ENCODE measurements at places on chromosomes 6 and 20.

- DNase-seq, result no peak
These were observed 42.0 kb downstream of the RNF217 start for GRCh38 chr6:125004198-125004597.

DNA sequence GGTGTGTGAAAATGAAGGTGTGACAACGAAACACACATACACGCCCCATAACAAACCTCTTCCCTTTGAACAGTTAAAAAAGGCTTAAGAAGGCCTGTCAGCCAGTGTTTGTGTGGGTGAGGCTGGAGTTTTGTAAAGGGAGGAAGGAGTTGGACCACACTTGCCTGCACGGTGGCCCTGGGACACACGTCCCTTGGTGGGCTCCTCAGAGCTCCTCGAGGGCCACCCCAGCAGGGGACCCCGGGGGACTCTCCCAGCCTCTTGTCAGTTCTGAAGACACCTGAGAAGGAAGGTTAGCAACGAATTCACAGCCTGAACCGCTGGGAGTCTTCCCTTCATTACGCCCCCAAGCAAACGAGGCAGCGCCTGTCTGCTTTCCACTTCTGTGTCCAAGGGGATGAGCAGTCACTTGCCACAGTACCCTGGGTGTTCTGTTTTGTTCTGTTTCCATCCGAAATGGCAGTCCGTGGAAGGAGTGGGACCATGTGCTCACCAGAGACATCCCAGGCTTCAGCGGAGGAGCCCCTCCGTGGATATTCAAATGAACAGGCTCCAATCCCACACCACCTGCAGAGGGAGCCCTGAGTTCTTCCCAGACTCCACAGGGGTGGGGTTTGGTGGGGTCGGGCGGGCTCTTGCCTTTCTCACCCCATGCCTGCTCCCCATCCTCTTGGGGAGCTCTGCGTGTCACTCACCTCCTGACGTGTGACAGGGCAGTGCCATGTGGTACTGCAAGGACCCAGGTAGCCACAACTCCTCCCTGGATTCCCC is 68.6 kb downstream of the NRN1 start:
- DNase-seq, result no peak

DNA sequence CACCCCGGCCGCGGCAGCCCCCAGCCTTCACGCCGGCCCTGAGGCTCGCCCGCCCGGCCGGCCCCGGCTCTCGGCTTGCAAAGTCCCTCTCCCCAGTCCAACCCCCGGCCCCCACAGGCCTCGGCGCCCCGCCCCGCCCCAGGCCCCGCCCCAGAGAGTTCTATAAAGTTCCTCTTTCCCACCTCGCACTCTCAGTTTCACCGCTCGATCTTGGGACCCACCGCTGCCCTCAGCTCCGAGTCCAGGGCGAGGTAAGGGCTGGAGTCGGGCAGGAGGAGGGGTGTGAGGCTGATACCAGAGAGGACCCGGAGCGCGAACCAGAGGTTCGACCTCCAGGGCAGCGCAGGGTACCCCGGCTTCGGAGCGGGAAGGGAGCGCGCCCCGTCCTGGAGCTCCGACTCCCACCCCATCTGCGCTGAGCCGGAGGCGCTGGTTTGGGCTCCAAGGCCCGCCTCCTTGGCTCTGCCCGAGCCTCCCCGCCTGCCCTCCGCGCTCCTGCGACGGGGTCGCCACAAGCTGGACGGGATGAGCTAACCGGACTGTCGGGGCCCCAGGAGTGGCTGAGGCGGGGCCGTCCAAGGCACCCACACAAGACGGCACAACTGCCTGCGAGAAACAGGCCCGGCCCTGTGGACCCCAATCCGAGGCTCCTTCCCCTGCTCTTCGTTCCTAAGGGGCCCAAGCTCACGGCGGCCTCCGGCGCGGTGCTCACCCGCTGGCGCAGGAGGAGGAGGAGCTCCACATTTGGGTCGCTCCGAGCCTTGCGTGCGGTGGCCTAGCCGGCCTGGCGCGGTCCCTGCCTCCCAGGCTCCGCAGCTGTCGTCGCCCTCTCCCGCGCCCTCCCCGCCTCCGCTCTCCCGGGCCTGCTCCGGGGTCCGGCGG is at the start of gene IRF4:
Gene IRF4 (plus strand): TSS at position 194 of the 882 bp plus-strand sequence. CDS start 1,401 bp downstream, outside the sequence.
- DNase-seq, result peak; percentile 55

GRCh38 chr6:70379473-70380013 is 33.8 kb upstream of the FAM135A start:
- DNase-seq, result no peak

DNA sequence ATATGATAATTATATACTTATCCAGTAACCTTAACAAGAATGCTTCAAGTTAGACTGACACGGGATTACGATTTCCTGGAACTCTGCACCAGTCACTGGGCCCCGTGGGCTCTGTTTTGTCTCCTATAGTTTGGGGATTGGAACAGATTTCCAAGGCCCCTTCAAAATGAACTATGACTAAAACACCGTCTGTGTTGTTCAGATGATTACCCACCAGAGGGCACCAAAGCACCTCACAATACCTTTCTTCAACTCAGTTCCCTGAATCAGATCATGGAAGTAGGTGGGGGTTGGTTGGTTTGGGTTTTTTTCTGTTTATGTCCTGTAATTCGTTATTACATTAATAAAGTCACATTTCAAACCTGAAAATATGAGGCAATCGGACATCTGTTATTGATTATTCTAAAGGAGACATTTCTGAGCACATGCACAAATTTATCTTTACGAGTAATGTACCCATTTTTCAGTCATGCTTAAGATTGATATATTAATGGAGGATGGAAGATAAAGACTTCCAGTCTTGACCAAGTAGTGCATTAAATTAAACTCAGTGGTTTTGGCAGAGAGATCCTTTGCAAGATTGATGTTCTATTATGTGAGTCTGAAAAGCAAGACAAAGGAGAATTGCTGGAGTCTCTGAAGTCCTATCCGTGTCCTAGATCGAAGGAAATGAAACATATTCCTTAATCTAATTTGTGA is 112.0 kb upstream of the COL21A1 start:
- peak; percentile 58 for DNase-seq

DNA sequence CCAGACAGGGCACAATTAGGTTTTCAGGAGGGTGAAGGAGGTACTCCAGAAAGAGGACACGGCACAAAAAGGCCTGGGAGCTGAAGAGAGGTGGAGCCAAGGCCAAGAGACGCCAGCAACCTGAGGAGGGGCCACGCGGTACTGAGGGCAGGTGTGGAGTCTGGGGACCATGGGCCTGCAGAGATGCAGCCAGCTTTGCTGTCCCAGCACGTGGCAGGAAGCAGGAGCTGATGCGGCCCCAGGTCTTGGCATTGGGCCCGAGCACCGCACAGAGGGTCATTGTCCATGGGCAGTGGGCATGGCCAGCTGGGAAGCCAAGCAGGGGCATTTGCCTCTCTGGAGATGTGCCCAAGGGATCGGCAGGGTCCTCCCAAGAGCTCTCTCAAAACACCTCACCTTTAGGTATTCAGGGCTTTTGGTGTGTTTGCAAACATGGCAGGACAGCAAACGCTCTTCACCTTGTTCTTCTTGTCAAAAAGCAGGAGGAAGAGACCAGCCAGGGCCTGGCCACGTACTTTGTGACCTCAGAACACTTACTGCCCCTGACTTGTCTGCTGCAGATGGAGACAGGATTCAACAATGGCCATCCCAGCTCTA is 1.4 kb upstream of the BPIFB1 start:
- no peak for DNase-seq

DNA sequence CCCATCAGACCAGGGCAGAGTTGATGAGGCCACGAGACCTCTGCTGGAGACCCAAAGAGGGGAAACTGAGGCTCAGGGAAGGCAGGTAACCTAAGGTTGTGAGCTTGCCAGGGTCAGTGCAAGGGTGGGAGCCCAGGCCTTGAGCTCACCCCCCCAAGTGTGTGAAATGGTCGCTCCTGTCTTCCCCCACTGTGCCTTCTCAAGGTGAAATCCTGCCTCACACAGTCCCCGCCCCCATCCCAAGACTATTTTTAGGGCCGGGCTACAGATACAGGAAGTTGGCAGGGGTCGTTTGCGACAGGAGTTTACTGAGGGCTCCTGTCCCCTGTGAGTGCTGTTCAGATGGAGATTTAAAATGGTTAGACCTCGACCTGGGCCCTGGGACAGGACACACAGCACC is 18.7 kb upstream of the GATA5 start:
- no peak for DNase-seq

DNA sequence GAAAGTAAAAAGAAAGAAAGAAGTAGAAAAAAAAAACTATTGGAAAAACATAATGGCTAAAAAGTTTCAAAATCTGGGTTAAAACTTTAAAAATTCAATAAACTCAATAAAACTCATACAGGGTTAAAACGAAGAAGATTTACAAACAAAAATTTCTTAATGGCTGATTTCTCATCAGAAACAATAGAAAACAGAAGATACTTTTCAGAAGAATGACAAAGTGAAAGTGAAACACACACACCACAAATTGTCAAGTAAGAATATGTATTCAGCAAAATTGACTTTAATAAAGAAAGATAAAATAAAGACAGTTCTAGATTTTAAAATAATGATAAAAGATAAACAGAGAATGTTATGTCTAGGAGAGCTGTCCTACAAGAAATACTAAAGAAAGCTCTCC is 618.9 kb upstream of the GJE1 start:
- DNase-seq, result no peak
